ENCODE measurements at places on chromosomes 11 and 22.

DNA sequence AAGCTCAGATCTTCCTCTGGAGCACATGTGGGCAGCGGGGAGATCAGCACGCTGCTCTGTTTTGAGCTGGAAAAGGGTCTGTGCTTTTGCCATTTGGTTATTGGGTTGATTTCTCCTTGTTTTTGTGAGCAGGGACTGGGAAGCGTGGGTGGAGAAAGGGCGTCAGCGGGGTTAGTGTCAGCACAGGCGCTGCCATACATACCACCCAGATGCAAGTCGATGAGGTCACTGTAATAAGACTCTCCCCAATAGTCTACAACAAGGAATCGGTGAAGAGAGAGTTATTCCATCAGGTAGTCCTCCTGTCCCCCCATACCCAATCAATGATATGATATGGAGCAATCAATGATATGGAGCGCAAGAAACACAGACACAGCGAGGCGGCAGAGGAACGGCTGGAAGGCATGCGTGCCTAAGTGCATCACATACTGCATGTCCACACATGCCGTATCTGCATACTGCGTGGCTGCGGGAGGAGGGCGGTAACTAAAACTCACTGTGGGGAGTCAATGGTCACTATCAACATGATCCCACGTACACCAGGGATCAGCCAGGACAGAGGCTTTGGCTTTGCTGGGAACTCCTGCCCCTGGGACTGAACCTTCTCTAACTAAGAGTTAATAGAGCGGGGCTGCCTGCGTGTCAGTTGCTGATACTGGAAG is 29.5 kb upstream of the BID start:
- DNase-seq = peak; percentile 75

DNA sequence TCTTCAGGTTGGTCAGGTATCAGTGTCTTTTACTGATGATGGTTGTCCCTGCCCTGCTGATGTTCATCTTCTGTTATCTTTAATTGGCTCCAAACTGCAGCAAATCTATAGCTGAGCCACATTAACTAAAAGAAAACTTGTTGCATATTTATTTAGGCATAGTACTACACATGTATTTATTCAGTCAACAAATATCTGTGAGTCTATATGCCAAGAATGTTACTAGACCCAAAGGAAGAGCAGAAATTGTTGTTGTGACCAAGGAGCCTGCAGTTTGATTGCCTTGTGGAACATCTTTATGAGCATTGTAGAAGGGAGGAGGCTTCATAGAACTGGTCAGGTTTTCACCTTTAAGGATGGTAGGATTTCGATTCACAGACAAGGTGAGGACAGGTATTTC is 10.1 kb downstream of the BMAL1 start:
- no peak for DNase-seq

DNA sequence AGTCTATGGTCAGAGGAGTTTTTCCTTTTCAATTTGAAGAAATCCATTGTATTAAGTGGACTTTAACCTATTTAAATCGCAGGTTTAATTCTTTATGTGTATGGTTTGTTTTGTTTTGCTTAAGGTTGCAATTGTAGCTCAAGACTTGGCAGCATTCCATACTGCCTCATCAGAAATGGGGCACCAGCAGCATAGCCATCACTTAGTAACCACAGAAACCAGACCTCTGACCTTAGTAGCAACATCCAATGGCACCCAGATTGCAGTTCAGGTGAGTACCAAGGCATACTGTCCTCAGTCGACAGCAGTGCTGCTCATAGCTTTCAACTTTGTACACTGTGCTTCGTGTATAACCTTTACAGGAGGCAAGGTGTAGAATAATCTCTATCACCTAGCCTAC is 48.4 kb upstream of the WEE1 start:
- DNase-seq = no peak

DNA sequence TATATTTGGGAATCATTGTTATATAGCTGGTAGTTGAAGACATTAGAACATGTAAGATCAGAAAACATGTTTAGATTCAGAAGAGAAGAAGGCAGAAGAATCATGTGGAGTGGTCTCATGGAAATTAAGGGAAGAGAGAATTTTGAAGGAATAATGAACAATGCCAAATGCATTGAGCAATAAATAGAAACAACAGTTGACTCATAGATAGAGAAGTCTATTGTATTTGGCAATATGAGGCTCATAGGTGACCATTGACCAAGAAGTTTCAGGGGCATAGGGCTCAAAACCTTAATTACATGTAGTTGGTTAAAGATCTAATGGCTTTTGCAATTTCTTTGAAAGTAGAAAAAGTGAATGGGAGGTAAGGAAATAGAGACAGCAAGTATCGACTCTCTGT is 123.9 kb downstream of the PAX6 start:
- DNase-seq = no peak

DNA sequence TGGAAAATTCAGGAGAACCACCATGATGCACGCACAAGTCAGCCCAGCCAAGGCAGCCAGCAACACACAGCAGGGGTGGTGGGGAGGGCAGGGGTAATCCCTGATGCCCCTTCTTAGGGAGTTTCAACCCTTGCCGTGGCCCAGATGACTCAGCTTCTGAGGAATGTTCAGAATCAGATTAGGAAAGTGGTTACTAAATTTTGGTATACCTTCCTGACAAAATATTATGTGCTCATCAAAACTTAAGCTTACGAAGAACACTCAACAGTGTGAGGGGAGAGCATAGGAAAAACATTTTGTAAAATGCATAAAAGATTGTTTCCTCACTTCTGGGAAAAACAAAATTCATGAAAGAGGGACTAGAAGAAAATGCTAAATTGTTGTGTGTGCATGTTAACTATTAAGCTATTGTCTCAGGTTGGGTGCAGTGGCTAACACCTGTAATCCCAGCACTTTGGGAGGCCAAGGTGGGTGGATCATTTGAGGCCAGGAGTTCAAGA is 32.1 kb downstream of the SERPIND1 start:
- no peak for DNase-seq
